Activated CD4-positive, alpha-beta T cell treated with anti-CD3 and anti-CD28 coated beads for 36 hours (primary cell): ENCODE measurements at places on chromosomes 12 and 14. TPM values are rescaled to one million over a fixed set of nuclear protein-coding genes. Genes with fewer than 3 reads are reported as not detected.

GRCh38 chr14:50953502-50953901, 9.2 kb upstream of the PYGL start:
- H3K27me3 ChIP-seq = no peaks in the 10 kb centered on the region
- H3K27ac ChIP-seq = no peak overlapping the region
- H3K36me3 ChIP-seq = no peaks in the 10 kb centered on the region
- H3K4me1 ChIP-seq = peaks cover 13% of the 10 kb centered on the region
- DNase-seq = no peak

DNA sequence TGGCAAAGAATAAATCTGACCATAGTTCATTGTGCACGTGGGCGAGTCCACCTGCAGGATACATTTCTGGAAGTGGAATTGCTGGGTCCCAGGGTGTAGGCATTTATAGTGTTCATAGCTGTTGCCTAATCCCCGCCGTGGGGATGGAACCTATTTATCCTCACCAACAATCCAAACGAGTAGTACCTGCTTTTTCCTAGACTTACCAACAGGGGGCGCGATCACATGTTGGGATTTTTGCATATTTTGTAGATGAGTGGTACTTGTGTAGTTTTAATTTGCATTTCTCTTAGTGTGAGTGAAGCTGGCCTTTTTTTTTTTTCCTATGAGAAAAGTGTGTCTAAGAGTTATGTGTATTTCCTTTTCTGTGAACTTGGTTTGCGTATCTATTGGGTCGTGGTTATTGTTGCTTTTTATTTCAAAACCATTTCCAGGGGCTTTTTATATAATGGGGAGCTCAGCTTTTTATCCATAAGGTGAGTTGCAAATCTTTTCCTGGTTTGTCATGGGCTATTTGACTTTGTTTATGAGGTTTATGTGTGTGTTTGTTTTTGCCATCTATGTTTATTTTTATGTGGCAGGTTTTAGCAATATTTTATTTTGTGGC, 67.2 kb downstream of the CCDC92 start:
- H3K27me3 ChIP-seq = peaks cover 7% of the 10 kb centered on the region
- no peak overlapping the region for H3K27ac ChIP-seq
- peak; percentile 83 for DNase-seq
- H3K36me3 ChIP-seq = no peaks in the 10 kb centered on the region
- H3K4me1 ChIP-seq = peaks cover 9% of the 10 kb centered on the region

DNA sequence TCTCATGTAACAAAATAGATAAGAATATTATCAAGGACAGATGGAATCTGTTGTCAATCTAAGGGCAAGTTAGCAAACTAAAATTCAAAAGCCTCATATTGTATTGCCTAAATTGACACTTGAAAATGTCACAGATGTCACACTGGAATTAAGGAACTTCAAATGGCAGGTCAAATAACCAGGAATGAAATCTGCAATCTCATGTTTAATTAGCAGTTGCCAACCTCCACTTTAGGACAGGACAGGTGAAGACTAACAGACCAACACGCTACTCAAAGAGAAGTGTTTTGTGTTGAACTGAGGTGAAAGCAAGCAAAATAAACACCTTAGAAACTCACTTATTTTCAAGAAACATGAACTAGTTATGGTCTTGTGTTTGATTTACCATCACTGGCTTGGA, 11.1 kb downstream of the KIF21A start:
- H3K27me3 ChIP-seq = peaks cover under 1% of the 10 kb centered on the region
- no peak overlapping the region for H3K27ac ChIP-seq

GRCh38 chr12:110310763-110311162, 29.7 kb downstream of the ATP2A2 start:
- peak overlapping the region; percentile 3 for H3K27ac ChIP-seq
- no peak for DNase-seq
- no peaks in the 10 kb centered on the region for H3K27me3 ChIP-seq

DNA sequence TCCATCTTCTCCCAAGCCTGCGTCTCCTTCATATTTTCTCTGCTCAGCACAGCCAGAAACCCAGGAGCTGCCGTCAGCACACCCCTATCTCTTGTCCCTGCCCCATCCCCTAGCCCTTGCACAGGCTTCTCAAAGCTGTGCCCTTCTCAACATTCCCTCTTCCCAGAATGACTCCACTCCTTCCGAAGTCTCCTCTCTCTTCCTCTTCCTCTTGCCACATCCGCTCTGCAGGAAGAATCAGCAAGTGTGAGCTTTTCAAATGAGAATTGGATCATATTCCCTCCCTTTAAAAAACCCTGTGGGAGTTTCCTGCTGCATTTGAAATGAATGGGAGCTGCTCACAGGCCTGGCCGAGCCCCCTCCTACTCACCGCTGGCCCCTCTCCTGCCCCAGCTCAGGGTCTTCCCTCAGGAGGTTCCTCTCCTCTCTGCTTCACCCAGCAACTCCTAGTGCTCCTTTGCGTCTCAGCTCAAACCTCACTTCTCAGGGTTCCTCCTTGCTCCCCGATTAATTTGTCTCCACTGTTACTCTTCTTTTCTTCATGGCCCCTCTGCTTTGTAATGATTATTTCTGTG, 528.5 kb upstream of the CCDC196 start:
- DNase-seq = no peak
- no peak overlapping the region for H3K27ac ChIP-seq
- no peaks in the 10 kb centered on the region for H3K27me3 ChIP-seq
- no peaks in the 10 kb centered on the region for H3K36me3 ChIP-seq
- peaks cover 21% of the 10 kb centered on the region for H3K4me1 ChIP-seq
- no peak overlapping the region for H3K4me3 ChIP-seq

DNA sequence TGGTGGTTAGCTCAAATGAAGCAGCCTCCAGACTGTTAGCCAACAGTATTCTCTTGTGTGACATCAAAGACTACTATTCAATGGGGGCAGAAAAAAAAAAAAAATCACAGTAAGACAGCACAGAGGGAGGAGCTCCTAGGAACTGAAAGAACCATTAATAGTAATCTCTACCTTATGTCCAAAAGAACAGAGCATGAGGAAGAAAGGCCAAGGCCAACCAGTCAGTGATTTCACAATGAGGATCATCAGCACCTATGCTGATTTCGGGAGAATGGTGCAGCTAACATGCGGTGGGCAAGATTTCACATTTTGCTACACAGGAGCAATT, 66.3 kb upstream of the SOX5 start:
- no peaks in the 10 kb centered on the region for H3K36me3 ChIP-seq
- no peak overlapping the region for H3K27ac ChIP-seq
- H3K4me3 ChIP-seq = no peak overlapping the region

KRT79 gene
- 0.16 TPM for total RNA-seq

DNA sequence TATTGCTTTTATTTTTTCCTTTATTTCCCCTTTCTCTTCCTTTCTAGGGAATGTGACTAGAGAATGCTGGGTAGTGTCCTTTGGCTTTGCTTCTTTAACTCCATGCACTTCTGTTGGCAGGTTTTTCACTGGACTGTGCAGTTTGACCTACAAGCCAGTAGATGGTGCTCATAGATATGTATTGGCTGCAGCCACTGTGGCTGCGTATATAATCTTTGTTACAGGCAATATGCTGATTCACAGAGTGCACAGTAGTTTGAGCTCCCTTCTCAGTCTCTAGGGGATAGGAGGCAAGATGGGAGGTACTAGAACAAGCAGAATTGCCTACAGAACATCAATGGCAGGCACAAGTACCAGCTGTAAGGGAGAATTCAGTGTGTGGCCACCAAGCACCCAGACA, 503.5 kb downstream of the LRFN5 start:
- no peak overlapping the region for H3K4me3 ChIP-seq
- no peak for DNase-seq
- H3K27me3 ChIP-seq = no peaks in the 10 kb centered on the region
- H3K4me1 ChIP-seq = no peaks in the 10 kb centered on the region
- H3K36me3 ChIP-seq = no peaks in the 10 kb centered on the region
